ENCODE measurements at places on chromosomes 1 and 21.

DNA sequence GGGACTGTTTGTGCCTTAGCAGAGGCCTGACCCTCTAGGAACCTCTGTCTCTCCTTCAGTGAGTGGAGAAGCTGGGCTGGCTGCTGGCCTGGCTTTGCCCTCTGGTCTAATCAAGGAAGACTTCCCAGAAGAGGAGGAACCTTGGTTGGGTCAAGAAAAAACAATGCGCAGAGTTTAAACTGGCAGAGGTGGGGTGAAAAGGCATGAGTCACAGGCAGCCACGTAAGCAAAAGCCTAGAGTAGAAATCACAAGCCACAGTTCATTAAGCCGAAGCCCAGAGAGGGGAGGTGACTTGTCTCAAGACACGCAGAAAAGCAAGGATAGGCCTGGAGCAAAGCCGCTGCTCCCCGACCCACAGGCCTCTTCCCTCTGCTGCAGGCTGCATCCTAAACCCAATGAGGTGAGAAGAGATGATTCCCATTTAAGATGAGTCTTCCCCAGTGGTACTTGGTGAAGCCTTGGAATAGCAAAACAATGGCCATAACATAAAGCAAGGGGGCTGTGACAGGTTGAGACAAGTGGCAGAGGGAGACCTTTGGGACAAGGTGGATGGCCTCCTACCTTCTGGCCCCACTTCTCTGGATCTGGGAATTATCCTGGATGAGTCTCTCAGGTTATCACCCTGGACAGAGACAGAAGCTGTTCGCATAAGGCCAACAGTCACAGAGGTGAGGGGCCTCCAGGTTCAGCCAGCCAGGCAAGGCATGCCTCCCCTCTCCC is 7.7 kb downstream of the PDZK1IP1 start:
- no peak for DNase-seq

- DNase-seq = no peak
Measured at GRCh38 chr1:208643005-208643597, 398.9 kb upstream of the PLXNA2 start.

- DNase-seq = no peak
Measured at GRCh38 chr1:60672449-60672848, 409.9 kb upstream of the NFIA start.

DNA sequence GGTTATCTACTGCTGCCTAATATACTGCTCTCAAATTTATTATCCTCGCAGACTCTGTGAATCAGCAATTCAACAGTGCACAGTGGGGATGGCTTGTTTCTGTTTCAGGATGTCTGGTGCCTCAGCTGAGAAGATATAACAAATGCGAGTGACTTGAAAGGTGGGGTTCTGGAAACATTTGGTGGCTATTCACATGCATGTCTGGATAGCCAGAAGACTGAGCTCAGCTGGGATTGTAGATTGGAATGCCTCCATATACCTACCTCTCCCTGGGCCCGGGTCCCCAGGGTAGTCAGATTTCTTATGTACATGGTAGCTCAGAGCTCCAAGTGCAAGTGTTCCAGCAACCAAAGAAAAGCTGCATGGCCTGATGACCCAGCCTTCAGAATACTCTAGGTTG is 176.3 kb downstream of the IER5 start:
- DNase-seq = no peak

- DNase-seq = no peak
Measured at GRCh38 chr1:192476802-192477298, 98.7 kb upstream of the RGS1 start.

All from stimulated activated CD4-positive, alpha-beta T cell treated with anti-CD3 and anti-CD28 coated beads, Interleukin-2, amount 100 ng/mL, for 24 hours (primary cell).